ENCODE measurements at places on chromosomes 1 and 21.

- no peak for DNase-seq
These were observed 14.7 kb downstream of the C1orf116 start for GRCh38 chr1:207017615-207018559.

GRCh38 chr1:67313934-67314671 is 6.4 kb downstream of the IL12RB2 start:
- no peak for DNase-seq

DNA sequence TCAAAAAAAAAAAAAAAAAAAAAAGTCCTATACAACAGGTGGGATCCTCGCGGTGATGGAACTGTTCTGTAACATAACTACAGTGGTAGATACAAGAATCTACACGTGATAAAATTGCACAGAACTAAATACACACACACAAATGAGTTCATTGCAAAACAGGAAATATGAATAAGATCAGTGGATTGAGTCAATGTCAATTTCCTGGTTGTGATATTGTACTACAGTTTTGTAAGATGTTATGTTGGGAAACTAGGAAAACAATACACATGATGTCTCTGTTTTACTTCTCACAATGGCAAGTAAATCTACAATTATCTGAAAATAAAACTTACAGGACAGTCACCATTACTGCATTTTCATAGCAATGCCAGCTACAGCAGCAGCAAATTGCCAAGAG is 59.8 kb downstream of the ITGB3BP start:
- DNase-seq: peak; percentile 74

- DNase-seq: no peak
These were observed 241.8 kb downstream of the KIF26B start for GRCh38 chr1:245396615-245397014.

GRCh38 chr1:70043804-70044203 is 161.6 kb downstream of the LRRC40 start:
- peak; percentile 64 for DNase-seq

DNA sequence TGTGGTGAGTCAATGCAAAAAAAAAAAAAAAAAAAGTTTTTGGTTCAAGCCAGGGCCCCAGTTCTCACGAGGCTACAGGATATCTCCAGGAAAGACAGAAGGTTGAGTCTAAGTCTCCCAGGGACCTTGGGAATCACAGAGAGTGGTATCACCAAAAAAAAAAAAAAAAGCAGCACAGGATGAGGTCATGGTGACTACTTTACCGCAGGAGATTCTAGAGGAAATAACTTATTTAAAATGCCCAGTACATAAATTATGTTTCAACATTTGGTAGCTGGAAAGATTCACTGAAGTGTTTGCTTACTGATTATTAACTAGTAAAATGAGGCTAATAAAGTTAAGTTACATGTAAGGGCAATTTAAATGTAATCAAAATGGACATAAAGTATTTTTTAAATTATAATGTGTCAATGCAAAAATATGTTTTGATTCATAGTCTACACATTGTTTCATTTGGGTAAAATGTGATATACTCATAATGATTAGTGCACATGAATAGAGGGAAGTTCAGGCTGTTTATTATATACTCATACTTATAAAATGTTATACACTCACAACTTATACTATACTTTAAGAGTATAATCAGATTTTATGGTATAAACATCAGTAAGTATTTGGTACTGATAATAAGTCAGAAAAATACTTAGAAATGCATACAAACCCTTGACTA is 84.1 kb downstream of the PLPPR5 start:
- DNase-seq: peak; percentile 94

DNA sequence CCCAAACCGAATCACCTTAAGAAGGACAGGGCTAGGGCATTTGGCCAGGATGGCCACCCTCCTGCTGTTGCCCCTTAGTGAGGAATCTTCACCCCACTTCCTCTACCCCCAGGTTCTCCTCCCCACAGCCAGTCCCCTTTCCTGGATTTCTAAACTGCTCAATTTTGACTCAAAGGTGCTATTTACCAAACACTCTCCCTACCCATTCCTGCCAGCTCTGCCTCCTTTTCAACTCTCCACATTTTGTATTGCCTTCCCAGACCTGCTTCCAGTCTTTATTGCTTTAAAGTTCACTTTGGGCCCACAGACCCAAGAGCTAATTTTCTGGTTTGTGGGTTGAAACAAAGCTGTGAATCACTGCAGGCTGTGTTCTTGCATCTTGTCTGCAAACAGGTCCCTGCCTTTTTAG is 3.6 kb downstream of the BTG2 start:
- no peak for DNase-seq

DNA sequence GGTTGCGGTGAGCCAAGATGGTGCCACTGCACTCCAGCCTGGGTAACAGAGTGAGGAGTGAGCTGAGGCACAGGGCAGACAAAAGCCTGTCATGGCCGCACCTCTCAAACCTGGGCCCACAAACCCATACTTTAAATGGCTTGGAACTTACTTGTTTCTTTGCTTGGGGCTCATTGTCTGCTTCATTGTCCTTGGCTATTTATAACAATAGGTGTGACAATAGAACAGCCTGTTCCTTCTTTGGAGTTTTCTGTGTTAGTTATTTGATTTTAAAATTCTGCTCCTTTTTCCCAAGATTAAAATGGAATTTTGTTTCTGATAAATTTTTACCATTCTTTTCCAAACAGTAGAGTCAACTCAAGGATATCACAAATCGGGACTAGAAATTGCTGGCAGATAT is 94.7 kb downstream of the PBX1 start:
- no peak for DNase-seq

GRCh38 chr1:23567629-23567995 is 8.3 kb upstream of the ID3 start:
- no peak for DNase-seq

- DNase-seq: no peak
These were observed 9.7 kb downstream of the C1orf216 start for GRCh38 chr1:35708952-35709351.

GRCh38 chr1:27149084-27149761 is 5.7 kb downstream of the SLC9A1 start:
- DNase-seq: no peak

DNA sequence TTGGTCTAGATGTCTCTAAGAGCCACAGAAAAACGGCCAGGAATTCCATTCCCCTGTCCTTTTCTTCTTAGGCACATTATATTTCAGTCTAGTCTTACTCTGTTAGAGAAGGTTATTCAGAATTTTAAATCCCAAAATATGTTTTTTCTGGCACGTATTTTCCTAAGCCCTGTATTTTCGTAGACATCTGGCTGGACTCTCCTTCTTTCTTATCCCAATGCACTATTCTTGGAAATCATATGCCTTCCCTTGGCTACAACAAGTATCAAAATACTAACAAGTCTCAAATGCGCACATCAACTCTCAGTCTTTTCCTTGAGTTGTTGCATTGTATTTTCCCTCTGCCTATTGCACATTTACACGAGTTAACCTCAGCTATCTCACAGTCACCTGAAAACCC is 96.2 kb downstream of the DPYD start:
- DNase-seq: no peak

DNA sequence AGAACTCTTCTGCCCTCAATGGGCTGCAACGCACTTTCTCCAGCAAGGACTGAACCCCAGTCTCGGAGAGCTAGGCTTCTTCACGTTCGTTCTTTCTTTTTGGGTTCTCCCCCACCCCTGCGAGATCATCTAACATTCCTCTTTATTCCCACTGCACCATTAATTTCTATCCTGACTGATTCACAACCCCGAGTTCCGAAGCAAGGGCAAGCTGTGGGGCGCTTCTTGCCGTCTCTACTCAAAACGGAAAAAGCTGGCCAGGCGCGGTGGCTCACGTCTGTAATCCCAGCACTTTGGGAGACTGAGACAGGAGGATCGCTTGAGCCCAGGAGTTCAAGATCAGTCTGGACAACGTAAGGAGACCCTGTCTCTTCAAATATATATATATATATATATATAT is 37.4 kb upstream of the BTG2 start:
- no peak for DNase-seq

DNA sequence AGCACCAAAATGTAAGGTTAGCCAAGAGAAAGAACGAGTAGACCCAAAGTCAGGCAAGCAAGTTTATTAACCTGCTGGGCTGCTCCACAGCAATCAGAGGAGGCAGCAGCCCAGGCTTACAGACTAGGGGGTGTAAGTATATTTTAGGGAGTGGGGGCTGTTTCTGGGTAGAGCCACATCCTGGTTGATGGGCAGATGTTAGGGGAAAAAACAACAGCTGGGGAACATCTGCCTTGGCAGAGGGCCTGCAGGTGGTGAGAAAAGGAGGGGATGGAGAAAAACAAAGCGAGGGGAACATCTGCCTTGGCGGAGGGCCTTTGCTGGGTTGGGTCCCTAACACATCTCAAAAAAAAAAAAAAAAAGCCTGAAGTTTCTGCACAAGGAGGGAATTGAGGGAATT is 9.7 kb upstream of the ZBTB48 start:
- DNase-seq: no peak

DNA sequence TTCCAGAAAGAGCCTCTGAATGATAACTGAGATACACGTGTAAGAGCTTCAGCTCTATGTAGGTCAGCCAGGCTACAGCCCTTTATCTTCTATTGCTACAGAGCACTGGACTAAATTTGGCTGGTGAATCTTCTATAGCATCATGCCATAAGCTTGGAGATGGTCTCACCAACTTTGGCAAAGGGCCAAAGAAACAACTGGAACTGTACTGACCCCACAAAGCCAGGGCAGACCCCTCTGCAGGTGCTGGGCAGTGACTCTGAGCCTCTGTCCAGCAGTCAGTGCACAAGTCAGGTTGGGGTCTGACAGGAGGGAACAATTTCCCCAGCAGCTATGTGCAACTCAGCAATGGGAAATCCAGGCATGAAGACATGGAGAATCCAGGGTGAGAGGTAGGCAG is 57.8 kb upstream of the NFASC start:
- DNase-seq: no peak

GRCh38 chr1:88985692-88986091 is 6.7 kb downstream of the KYAT3 start:
- DNase-seq: no peak

DNA sequence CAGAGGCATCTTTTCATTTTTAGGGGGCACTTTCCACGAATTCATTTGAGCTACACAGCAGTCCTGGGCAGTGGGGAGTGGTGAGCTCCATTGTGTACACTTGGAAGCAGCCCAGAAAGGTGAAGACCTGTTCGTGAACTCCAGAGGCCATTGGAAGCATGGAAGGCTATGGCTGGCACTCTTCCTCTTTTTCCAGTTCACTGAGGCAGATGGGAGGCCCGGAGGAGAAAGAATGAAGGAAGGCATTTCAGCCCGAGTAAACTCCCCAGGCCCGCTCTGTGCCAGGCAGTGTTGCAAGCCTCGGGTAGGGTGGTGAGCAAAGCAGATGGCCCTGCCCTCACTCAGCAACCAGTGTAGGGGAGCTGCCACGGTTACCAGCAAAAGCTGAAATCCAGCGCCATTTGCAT is 673 bp upstream of the DHCR24 start:
- DNase-seq: no peak

- DNase-seq: peak; percentile 27
These were observed 32.4 kb downstream of the PRMT2 start for GRCh38 chr21:46667741-46668380.

DNA sequence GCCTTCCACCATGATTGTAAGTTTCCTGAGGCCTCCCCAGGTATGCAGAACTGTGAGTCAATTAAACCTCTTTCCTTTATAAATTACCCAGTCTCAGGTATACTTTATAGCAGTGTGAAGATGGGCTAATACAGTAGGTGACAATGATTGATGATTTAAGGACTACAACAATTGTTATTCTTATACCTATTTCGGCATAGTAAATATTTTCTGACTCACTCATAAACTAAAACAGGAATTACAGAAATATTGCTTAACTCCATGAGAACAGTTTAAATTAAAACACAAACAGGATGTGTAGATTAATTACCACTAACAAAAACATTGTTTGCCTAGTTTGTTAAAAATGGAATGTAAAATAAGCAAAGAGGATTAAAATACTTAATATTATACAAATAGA is 839.9 kb downstream of the LTN1 start:
- no peak for DNase-seq

GRCh38 chr1:116139592-116140134 is 28.5 kb downstream of the MAB21L3 start:
- no peak for DNase-seq

DNA sequence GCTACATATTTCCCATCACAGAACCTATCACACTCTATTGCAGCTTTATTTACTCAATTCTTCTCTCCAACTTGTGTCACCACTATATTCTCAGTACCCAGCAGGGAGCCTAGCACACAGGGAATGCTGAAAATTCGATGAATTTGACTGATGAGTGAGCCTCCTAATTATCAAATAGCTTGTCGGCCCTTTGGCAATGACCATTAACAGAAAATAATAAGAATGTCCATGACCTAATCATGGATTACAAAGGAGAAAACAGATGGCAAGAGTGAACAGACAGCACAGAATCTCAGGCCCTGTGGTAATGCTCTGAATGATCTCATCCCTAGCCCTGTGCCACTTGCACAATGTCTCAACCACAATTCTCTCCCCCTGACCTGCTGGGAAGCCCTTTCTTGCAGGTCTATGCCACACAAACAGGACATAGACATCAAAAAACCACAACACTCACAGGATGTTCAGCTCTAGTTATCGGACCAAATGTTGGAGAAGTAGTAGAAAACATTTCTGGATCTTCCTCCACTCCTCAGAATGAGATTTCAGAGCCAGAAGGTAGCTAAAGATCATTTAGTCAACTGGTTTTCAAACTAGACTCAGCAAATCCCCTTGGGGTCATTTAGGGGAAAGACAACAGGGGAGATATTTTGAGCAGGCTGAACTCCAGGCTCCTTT is 68.4 kb downstream of the LUZP1 start:
- DNase-seq: peak; percentile 97

- no peak for DNase-seq
These were observed 1152.0 kb upstream of the B3GALT2 start for GRCh38 chr1:194338241-194338948.

GRCh38 chr1:47228644-47229030 is 3.4 kb downstream of the TAL1 start:
- DNase-seq: no peak

DNA sequence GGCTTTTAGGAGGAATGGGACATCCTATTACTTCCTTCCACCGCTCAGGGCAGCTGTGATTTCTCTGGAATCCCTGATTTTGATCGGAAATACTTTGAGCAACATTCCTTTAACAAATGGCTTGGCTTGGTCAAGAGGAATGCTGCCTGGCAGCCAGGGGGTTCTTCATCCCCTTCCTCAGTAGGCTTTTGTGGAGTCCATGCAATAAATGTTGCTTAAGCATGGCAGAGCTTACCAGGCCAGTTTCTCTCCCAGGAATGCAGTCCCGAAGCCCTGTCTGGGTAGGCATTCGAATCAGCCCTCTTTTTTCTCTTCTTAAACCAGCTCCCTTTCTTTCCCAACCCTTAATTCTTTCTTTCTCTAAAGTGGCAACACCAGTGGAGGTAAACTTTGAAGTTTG is 177.1 kb upstream of the KIAA0040 start:
- no peak for DNase-seq

DNA sequence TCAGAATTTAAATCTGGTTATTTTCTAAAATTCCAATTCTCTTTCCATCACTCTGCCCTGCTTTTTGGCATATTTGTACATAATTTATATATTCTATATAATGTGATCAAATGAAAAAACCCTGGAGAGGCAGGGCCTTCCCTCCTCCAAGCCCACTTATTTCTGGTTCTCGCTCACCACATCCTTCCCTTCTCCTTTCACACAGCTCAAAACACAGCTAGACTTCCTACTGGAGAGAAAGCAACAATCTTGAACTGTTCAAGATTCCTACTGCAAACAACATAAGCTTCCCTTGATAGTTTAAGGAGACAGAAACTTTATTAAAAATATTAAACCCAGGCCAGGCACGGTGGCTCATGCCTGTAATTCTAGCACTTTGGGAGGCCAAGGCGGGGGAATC is 7.6 kb upstream of the AIM2 start:
- no peak for DNase-seq

GRCh38 chr1:166944186-166944967 is 31.0 kb downstream of the ILDR2 start:
- no peak for DNase-seq
